GM03348 (cell line): ENCODE measurements at places on chromosomes 7 and 10.
A peak's percentile ranks its signal among the peaks of the same experiment; 100 is the strongest.

DNA sequence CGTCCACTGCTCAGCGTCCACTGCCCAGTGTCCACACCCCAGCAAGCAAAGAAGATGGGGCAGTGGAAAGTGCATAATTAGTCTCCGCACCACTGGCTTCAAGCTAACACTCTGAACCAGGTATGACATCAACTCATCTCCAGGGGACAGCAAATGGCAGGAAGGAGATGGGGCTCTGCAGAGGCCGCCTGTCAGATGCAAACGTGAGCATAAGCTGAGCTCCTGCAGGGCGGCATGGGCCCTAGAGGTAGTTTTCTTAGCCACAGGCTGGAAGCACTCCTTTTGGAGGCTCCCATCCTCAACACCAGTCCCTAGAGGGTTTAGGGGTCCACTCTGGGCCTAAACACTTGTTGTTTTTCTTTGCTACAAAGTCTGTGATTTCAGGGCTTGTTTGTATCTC, 335.8 kb upstream of the MKI67 start:
- DNase-seq = no peak

DNA sequence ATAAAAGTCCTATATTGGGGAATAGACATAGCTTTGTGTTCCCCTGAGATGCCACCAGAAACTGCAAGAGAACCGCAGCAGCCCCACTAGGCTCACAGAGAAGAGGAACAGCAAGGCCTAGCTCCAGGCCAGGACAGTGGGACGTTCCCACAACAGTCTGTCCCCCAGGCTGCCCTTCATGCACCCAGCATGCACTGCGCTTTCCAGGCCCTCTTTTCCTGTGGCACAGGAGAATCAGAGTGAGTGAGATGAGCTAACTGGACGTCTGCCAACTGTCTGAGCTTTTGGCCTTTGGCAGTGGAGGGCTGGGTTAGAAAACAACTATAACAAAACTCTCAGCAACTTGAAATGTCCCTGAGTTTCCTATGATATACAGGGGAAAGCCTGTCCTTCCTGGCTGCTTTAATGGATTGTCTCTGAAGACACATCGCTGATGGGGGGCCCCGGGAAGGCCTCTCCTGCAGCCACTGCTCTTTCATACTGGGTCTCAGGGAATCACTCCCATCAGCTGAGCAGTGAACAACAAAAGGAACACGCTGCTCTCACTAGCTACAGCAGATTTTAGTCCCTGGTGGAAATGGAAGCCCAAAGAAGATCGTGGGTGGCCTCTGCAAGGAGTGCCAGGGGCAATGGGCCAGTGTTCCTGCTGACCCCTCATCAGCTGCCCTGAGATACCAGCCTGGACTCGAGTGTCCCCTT, 53.5 kb downstream of the PODXL start:
- peak; percentile 44 for DNase-seq

- peak; percentile 43 for DNase-seq
Measured at GRCh38 chr7:81284576-81284975, 365.7 kb upstream of the SEMA3C start.

- DNase-seq = peak; percentile 87
Measured at GRCh38 chr10:97553575-97554031, 19.0 kb upstream of the ANKRD2 start.

GRCh38 chr7:72064916-72065315, 347.2 kb downstream of the CALN1 start:
- DNase-seq = no peak

DNA sequence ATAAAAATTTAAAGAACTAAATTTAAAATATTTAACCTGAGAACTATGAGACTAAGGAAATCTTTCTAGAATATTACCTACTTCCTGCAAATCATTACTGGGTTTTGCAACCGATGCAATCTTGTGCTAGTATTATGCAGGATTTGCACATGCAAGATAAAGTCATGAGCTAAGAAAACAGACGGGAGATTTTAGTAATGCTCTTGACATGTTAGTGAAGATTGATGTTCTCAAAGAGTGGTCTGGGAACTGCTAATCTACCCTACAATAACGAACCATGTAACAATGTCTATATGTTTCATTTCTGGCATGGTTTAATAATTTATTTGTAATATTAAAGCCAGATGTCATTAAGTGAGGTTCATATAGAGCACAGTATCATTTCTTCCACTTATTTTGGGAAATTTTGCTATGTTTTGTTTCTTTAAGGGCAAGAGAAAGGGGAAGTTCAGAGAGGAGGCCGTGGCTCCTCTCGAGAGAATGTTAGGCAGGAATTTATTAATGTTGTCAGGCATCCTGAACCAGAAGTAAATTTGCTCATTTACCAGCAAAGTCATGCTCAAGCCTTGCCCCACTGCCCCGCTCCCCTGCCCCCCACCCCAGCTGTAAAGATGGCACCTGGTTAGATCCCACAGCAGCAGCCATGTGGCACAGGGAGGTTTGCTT, 22.8 kb downstream of the LRRC17 start:
- DNase-seq = no peak

GRCh38 chr10:53667063-53667462, 894.5 kb upstream of the MBL2 start:
- DNase-seq = no peak

- DNase-seq = peak; percentile 70
Measured at GRCh38 chr10:73159038-73159648, 8.7 kb downstream of the ECD start.

DNA sequence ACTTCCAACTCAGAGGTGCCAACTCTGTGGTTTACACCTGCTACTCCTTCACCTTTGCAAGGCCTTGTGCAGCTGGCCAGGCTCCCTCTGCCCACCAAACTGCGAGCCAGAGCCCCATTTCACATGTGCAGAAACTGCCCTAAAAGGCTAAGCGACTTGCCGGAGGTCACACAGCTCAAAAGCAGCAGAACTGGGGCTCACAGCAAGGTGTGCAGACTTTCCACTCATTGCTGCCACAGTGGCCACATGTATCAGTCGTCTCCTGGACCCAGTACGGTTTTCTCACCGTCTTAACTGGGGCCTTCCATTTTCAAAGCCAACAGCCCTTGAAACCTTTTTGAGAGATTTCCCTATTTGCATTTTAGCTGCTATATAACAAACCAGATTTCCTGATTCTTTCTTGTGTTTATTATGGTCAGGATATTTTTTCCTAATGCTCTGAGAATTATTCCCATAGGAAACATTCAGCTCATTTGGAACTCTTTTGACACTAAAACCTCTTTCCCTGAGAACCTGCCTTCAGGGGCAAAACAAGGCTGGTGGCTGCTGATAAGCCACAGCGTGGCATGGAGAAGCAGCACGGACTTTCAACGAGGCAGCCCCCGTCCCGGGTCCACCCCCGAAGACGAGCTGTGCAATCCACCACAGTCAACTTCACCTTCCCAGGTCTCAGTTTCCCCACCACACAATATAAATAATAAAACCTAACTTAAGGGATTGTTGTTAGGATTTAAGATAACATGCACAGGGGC, 29.9 kb downstream of the SORBS1 start:
- DNase-seq = no peak

- peak; percentile 84 for DNase-seq
Measured at GRCh38 chr7:6516387-6516983, 34.8 kb downstream of the GRID2IP start.

- DNase-seq = peak; percentile 86
Measured at GRCh38 chr7:24756545-24757352, 515 bp downstream of the GSDME start.

GRCh38 chr7:2959828-2960599, 83.7 kb downstream of the CARD11 start:
- no peak for DNase-seq

- no peak for DNase-seq
Measured at GRCh38 chr10:16901106-16901505, 83.9 kb upstream of the RSU1 start.

DNA sequence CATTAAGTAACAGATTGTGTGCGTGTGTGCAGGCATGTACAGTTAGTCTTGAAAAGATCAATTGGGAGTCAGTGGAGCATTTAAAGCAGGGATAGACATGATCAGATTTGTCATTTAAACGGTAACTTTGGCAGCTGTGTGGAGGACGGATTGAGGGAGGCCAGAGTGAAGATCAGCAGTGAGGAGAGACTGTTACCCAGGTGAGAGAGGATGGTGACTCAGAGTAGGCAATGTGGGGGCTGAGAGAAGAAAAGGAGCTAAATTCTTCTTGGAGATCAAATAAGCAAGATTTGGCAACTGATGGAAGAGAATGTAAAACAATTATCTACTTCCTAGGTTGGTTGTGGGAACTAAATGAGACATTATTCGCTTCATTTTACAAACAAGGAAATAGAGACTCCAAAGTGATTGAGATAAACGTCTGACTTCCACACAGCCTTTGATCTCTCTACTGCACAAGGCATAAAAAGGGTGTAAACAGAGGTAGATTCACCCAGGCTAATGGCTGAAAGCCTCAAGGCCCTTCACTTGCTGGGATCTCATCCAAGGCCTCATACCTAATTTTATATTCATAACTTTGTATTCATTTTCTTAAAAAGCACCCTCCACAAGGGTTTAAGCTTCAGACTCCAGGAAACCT, 665.1 kb upstream of the GALNT17 start:
- DNase-seq = no peak
